ENCODE measurements at places on chromosomes 11 and 22.

GRCh38 chr22:26462641-26463040, 20.9 kb downstream of the HPS4 start:
- DNase-seq = no peak

DNA sequence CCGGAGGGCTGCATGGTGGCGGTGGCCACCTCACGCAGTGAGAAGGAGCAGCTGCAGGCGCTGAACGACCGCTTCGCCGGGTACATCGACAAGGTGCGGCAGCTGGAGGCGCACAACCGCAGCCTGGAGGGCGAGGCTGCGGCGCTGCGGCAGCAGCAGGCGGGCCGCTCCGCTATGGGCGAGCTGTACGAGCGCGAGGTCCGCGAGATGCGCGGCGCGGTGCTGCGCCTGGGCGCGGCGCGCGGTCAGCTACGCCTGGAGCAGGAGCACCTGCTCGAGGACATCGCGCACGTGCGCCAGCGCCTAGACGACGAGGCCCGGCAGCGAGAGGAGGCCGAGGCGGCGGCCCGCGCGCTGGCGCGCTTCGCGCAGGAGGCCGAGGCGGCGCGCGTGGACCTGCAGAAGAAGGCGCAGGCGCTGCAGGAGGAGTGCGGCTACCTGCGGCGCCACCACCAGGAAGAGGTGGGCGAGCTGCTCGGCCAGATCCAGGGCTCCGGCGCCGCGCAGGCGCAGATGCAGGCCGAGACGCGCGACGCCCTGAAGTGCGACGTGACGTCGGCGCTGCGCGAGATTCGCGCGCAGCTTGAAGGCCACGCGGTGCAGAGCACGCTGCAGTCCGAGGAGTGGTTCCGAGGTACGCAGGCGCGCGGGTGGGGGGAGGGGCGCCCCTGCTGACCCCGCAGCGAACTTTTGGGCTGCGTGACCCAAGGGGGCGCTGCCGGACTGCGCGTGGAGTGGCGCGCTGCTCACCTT, 670 bp downstream of the NEFH start:
- peak; percentile 5 for DNase-seq

DNA sequence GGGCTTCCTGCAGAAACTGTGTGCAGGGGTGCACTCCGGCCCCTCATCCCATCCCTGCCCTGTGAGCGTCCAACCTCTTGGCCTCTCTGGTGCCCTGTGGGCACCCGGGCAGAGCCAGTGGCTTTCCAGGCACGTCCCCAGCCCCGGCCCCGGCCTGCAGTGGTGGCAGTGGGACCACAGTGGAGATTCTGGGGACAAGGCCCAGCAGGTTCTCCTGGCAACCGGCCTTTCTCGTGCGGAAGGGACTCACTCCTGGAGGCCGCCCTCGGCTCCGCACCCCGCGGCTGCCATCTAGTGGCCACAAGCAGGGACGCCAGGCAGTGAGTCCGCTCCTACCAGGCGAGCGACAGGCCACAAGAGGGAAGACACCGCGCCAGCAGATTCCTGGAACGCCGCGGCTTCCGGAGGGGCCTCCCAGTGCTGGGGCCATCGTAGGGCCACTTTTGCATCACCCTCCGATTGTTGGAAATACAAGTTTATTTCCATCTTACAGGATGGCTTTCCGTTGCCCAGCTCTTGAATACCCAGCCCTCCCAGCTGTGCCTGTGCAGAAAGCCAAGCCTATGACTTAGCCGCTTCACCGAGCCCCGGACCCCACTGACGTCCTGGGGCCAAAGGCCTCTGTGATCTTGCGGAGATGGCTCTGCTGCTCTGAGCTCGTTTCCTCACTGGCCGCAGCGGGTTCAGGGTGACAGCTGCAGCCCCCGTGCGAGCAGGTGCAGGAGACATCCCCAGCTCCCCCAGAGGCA, 357.3 kb downstream of the CTTN start:
- DNase-seq = peak; percentile 13

GRCh38 chr11:92329646-92330045, 105.0 kb downstream of the FAT3 start:
- DNase-seq = no peak

- no peak for DNase-seq
Observed at GRCh38 chr22:37197451-37198257, 9.6 kb upstream of the C1QTNF6 start.

GRCh38 chr11:96086111-96086510, 162.2 kb upstream of the MTMR2 start:
- DNase-seq = no peak

GRCh38 chr11:17746096-17746495, 11.5 kb downstream of the KCNC1 start:
- no peak for DNase-seq

DNA sequence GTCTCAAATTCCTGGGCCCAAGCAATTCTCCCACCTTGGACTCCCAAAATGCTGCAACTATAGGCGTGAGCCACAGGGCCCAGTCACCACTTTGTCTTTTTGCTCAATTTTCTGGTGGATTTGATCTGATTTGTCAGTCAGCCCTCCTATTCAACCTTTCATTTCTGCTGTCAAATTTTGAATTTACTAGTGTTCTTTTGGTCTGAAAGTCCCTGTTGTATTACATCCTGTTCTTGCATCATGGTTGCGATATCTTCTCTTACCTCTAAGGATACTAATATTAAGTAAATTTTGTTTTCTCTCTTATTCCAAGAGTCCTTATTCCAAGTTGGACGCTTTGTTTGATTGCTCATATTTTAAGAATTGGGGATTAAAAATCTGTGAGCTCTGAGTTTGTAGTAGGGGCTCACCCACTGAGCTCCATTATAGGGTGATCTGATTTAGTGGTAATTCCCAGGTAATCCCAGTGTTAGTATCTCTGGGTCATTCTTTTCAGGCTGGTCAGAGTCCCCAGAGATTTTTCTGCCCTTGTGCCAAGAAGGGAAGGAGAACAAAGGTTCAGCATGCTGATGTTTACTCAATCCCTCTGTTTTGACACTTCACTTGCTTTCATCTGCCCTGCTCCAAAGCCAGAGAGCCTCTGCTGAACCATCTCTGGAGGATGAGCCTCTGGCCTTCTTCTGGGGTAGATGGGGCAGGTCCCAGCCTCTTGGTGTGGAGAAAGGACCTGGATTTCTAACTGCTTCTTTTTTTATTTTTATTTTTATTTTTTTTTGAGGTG, 10.0 kb downstream of the UPB1 start:
- no peak for DNase-seq

- DNase-seq = no peak
Observed at GRCh38 chr22:47457021-47457420, 694.6 kb downstream of the TBC1D22A start.

- no peak for DNase-seq
Observed at GRCh38 chr11:19467904-19468303, 227.2 kb upstream of the E2F8 start.

DNA sequence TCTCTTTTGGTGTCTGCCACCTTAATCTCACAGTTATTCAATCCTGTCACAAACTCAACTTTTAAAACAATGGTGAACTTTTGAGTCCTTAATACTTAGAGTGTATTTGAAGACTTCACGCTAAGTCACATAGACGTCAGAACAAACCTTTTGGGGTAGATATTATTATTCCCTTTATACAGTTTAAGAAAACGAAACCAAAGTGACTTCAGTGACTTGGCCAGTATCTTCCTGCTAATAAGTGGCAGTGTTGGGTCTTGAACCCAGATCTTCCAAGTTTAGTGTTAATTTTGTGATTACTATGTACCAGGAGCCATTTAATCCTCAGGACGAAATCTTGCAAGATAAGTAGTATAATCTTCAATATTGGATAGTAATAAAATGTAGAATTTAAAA, 691 bp downstream of the CEP295 start:
- no peak for DNase-seq

DNA sequence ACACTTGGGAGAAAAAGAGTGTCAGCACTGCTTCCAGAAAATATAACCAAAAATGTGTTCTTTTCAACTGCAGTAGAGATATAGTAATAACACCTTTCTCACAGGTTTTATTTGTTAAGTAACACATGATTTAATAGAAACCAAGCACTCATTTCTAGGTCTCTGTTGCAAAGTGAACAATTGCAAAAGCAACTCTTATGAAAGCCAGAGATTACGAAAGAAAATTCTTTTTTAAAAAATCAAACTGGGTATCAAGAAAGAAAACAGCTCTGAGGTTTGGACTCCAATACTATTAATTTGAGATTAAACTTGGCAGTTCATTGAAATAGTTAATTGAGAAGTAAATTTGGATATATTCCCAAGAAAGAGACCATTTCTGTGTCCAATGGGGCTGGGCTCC, 9.8 kb upstream of the XKR3 start:
- DNase-seq = no peak

Measured in activated effector memory CD4-positive, alpha-beta T cell treated with Interleukin-2 at 50 U/mL for 16 hours (primary cell).